Esophagus mucosa (tissue), 1 donor: ENCODE measurements at places on chromosomes 4 and X.

- ATAC-seq, result no peak
Observed at GRCh38 chrX:154739952-154740465, 10.9 kb downstream of the GAB3 start.

DNA sequence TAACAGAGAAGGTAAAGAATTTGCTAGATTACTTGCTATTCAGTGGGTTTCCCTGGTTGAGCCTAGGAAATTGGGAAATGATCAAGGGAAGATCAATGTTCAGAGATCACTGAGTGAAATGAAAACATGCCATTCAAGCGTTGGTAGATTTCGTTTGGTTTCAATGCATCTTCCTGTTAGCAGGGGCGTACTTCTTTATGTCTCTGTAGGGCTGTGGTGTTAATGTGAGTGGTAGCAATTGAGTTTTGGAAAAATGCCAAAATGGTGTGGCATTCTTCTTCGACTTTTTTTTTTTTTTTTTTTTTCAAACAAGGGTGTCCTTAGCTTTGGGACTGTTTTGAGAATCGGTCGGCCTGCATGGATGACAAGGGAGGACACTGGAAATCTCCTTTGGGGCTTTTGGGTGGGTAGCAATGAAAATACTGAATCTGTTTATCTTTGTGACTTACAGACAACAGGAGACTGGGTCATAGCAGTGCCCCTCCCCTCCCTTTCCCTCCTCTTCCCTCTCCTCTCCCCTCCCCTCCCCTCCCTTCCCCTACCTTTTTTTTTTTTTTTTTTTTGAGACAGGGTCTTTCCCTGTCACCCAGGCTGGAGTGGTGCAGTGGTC is 50.4 kb downstream of the SPRY1 start:
- no peak for ATAC-seq

- ATAC-seq, result peak; percentile 38
Observed at GRCh38 chr4:177001271-177002175, 208.8 kb upstream of the VEGFC start.

- no peak for ATAC-seq
Observed at GRCh38 chrX:155534800-155535199, 76.4 kb upstream of the F8A3 start.

GRCh38 chrX:133482056-133482952 is 67.0 kb upstream of the GPC4 start:
- peak; percentile 62 for ATAC-seq
